Stimulated activated CD4-positive, alpha-beta T cell treated with anti-CD3 and anti-CD28 coated beads, Interleukin-15, amount 100 ng/mL, for 48 hours (primary cell): ENCODE measurements at places on chromosomes 11 and 22.

- DNase-seq = no peak
Measured at GRCh38 chr11:65569164-65569972, 909 bp upstream of the ZNRD2 start.

- no peak for DNase-seq
Measured at GRCh38 chr22:29306835-29307595, 565 bp downstream of the GAS2L1 start.

GRCh38 chr22:19992921-19993355 lies 23.7 kb downstream of the ARVCF start:
- no peak for DNase-seq

DNA sequence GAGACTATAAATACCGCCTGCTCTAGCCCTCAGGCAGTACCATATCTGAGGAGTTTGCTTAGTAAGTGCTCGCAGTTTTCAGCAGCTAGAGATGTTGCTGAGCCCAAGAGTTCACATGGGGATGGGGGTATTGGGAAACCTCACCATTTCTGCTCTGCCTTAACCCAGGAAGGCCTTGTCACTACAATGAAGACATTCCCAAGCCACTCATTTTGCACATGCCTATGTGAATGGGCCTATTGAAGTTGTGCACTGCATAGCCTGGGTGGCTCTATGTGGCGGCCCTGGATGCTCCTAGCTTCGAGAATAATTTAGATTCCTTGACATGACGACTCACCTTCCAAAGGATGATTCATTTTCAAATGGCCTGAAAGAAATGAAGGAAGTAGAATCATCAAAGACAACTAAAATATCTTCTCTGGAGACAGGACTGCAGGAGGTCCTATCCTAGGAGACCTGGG lies 163.4 kb downstream of the ADAMTS15 start:
- no peak for DNase-seq

DNA sequence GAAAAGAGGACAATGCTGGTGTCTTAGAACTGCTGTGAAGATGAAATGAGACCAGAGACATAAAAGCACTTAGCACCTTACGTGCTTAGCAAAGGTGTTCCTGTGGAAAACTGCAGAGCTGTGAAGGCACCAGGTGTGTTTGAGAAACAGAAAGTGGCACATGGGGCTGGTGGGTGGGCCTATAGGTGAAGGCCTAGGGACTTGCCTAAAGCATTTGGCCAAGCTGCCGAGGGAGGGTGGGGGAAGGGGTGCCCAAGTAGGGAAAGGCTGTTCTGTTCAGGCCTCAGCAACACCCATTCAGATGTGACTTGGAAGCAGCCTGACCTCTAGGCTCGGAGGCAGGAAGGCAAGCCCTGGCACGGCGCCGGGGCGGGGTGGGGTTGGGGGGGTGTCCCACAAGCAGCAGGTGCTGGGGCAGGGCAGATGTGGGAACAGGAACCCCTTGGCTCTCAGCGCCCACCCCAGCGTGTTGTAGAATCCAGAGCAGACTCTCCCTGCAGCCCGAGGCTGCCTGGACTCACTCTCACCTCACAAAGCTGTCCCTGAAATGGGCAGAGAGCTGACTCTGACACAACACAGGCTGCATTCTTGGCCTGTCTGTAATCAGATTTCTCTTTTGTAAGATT lies 366.7 kb upstream of the NARS2 start:
- DNase-seq = no peak

GRCh38 chr11:13313005-13313819 lies 35.6 kb downstream of the BMAL1 start:
- DNase-seq = no peak

DNA sequence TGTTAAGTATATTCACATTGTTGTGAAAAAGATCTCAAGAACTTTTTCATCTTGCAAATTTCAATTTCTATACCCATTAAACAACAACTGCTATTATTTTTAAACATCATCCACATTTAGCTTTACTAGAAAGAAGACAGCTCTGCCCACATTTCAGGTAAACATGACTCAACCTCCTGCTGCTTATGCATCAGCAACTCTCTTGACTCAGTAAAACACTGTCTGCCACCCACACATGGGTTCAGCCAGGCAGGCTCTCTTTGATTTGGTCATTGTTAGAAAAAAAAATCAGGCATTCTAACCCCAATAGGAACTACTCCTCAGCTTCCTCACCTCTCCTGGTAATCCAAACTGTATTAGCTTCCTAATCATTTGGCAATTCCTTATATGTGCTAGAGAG lies 5.1 kb upstream of the ENDOD1 start:
- DNase-seq = peak; percentile 55

- no peak for DNase-seq
Measured at GRCh38 chr11:36013950-36014897, 70.4 kb downstream of the LDLRAD3 start.

GRCh38 chr11:76382209-76382608 lies 1.1 kb downstream of the GVQW3 start:
- no peak for DNase-seq

GRCh38 chr11:75028724-75029123 lies 40.0 kb downstream of the NEU3 start:
- DNase-seq = no peak

DNA sequence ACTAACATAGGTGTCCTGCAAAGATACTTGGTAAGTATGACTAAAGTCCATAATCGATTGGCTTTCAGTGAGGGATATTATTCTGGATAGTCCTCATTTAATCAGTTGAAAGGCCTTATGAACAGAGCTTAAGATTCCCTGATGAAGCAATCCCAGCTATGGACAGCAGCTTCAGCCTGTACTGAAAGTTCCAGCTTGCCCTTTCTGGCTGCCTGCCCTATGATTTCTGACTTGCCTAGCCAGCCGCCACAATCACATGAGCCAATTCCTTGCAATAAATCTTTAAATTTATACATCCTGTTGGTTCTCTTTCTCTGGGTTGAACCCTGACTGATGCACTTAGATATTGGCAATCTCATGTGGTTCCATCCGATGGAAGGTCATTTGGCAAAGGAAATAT lies 759.0 kb upstream of the API5 start:
- no peak for DNase-seq

- no peak for DNase-seq
Measured at GRCh38 chr11:128434818-128435217, 152.5 kb downstream of the ETS1 start.

DNA sequence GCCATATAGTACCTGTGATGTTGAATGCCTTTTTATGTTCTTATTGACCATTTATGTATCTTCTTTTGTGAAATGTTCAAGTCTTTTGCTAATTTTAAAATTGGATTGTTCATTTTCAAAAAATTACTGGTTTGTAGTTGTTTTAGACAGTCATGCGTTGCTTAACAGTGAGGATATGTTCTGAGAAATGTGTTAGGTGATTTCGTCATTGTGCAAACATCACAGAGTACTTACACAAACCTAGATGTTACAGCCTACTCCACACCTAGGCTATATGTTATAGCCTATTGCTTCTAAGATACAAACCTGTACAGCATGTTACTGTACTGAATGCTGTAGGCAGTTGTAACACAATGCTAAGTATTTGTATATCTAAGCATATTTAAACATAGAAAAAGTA lies 32.5 kb downstream of the PDE3B start:
- DNase-seq = no peak

GRCh38 chr11:73498343-73498742 lies 99.6 kb downstream of the FAM168A start:
- DNase-seq = no peak

DNA sequence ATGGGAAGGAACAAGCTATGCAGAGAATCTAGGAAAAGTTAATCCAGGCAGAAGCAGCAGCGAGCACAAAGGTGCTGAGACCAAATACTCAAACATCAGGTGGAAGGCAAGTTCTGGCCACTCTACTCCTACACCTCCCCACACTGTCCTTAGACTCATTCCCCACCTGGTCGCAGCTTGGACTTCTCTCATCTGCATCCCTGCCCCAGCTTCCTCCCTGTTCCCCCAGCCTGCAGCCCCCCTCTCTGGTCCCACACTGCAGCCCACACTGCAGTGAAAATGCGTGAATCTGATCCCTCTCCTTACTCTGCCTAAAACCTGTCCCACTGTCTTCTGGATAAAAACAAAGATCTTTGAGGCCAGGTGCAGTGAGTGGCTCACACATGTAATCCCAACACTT lies 9.1 kb downstream of the TPBGL start:
- DNase-seq = no peak

DNA sequence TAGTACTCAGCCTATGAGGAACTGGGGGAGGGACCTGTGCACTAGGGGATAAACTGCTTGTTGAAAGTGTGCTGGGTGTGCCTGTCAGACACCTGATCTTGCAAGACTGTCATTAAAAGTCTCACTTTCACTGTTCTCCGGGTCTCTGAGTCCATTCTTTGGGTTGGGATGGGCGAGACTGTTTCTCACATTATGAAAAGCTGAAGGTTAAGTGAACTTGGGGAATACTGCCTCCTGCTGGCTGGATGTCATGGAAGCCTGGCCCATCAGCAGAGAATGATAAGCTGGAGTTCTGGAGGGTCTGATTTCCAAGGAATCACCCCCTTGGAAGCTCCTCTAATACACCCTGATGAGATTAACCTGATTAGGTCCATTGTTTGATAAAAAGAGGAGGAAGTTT lies 9.0 kb upstream of the VPREB1 start:
- peak; percentile 57 for DNase-seq

GRCh38 chr22:49396817-49397216 lies 430.9 kb downstream of the BRD1 start:
- DNase-seq = no peak

- DNase-seq = no peak
Measured at GRCh38 chr11:6586434-6587359, 16.7 kb downstream of the RRP8 start.

- no peak for DNase-seq
Measured at GRCh38 chr11:105162506-105162905, 22.9 kb upstream of the CARD18 start.

- no peak for DNase-seq
Measured at GRCh38 chr11:130156108-130157022, 3.2 kb upstream of the ST14 start.

- no peak for DNase-seq
Measured at GRCh38 chr11:123943738-123944137, at the start of gene OR6T1. Gene OR6T1, minus strand, starts transcription at chr11:123943838. Its CDS starts 0 bp downstream, at chr11:123943838.

DNA sequence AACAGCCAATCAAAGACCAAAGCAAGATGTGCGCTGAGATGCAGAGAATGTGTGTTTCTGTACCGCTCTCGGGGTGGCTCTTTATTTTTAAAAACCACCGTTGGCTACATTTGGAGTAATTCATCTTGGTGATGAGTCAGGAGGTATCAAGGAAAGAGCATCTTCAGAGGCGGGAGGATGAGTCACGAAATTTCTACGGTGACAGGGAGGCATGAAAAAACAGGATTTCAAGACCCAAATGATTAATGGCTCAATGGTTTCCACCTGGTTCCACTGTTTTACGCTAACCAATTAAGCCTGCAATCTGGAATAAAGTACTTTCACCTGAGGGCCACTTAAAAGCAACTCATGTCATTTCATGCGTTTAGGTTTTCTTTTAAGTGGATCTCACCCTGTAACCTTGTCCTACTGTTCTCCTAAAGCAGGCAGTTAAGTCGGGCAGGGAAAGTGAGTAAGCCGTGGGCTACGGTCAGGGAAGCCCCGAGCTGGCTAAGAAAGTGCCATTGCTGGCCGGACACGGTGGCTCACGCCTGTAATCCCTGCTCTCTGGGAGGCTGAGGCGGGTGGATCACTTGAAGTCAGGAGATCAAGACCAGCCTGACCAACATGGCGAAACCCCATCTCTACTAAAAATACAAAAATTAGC lies 74.6 kb downstream of the CELSR1 start:
- DNase-seq = no peak

DNA sequence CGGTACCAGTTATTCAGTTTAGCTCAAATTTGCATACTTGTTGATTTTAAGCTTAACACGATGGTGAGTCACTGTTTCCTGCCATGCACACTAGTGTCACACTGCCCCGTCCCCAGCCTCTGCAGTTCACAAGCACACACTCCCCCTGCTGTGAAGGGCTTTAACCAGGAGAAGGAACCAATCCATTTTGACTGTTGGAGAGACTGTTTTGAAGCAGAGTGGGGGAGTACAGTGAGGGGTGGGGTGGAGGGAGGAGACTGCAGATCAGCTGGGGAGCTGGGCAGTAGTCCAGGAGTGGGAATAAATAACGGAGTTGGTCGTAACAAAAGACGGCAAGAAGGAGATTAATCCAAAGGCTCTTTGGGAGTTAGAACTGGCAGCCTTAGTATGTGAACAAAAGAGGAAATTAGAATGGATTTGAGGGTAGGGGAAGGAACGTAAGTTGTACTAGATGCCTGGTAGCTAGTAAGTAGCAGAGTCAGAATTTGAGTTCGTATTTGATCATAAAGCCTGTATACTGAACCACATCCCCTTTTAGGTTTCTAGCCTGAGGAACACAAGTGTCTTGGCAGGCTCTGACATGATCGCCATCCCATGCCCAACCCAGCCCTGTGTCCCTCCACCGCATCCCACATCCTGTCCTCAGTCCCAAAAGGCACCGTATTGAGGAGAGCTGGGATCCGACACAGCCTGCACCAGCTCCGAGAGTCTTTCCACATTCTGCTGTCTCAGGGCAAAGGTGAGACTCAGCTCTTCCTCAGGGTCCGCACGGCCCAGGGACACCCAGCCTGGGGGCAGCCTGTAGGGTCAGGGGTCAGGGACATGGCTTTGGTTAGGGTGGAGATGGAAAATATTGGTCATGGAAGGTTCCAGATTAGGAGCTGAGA lies 862 bp downstream of the TPP1 start:
- peak; percentile 51 for DNase-seq

GRCh38 chr22:50044485-50045118 lies 13.5 kb downstream of the TTLL8 start:
- no peak for DNase-seq

- DNase-seq = peak; percentile 10
Measured at GRCh38 chr22:22616636-22617035, 27.8 kb upstream of the GGTLC2 start.

GRCh38 chr11:37465221-37465620 lies 867.2 kb upstream of the RAG2 start:
- DNase-seq = no peak

GRCh38 chr11:44531116-44531504 lies 34.4 kb upstream of the CD82 start:
- no peak for DNase-seq

GRCh38 chr22:40911772-40912171 lies 39.4 kb upstream of the RBX1 start:
- no peak for DNase-seq

- DNase-seq = no peak
Measured at GRCh38 chr11:77149716-77150392, 21.8 kb downstream of the MYO7A start.

- no peak for DNase-seq
Measured at GRCh38 chr11:90700789-90701439, 478.1 kb upstream of the CHORDC1 start.

- no peak for DNase-seq
Measured at GRCh38 chr11:16356761-16357393, 531 bp upstream of the SOX6 start.

GRCh38 chr11:19284881-19285280 lies 44.1 kb upstream of the E2F8 start:
- DNase-seq = no peak

DNA sequence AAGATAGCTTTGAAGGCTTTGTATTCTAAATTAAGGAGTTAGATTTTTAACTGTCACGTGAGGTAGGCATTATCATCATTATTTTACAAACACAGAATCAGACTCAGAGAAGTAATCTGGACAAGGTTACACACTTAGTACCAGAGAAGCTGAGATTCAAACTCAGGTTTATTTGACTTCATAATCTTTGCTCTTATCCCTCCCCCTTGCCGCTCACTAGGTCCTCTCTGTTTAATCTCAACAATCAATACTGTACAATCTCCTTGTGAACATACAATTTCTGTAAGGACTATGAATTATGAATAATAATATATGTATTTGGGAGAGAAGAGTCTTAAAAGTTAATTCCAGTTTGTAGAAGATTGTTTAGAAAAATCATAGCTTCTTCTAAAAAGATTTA lies 5.2 kb upstream of the DNAJB7 start:
- DNase-seq = no peak

- DNase-seq = no peak
Measured at GRCh38 chr11:126518972-126519690, 163.6 kb downstream of the ST3GAL4 start.
